ENCODE measurements at places on chromosomes 6 and 20. TPM values are rescaled to one million over a fixed set of nuclear protein-coding genes. Genes with fewer than 3 reads are reported as not detected.

Gene GPSM3
- 4.5 TPM for total RNA-seq

GRCh38 chr6:111588366-111588765 is 17.3 kb downstream of the TRAF3IP2 start:
- no peak for DNase-seq

Gene FAM83C
- not detected for total RNA-seq

Gene DLL1
- total RNA-seq: 35.9 TPM

GRCh38 chr6:20915626-20916025 is 381.4 kb downstream of the CDKAL1 start:
- DNase-seq: no peak

Gene CYB5R4
- total RNA-seq: 8.0 TPM

DNA sequence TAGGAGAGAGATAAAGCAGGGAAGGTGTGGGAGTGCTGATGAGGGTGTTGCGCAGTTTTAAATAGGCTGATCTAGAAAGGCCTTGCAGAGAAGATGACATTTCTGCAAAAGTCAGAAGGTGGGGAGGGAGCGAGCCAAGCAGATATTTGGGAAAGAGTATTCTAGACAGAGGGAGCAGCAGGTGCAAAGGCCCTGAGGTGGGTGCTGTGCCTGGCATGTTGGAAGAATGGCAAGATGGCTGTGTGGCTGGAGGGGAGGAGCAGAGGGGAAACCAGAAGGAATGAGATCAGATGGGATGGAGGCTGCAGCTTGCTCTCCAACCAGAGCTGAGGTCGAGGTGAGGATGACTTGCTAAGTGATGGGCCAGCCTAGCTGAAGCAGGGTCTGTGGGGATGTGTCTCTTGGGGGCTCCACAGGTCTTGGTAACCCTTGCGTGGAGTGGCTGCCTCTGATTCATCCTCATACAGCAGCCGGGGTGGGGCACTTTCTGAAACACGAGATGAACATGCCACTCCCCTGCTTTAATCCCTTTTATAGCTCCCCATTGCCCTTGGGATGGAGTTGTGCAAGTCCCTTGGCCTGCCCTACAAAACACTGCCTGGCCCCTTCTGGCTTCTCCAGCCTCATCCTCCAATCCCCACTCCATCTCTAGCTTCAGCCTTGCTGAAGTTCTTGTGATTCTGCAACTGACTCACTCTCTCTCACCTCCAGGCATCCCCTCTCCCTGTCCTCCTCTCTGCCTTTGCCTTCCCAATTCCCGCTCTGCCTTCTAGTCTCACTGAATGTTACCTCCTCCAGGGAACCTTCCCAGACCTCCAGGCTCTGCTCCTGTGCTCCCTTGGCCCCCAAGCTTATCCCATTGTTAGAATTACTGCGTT is 94.1 kb downstream of the CDH22 start:
- DNase-seq: no peak

- peak; percentile 74 for DNase-seq
Measured at GRCh38 chr6:6820641-6821238, 232.2 kb downstream of the LY86 start.

GRCh38 chr6:139338795-139339194 is 35.7 kb downstream of the CITED2 start:
- no peak for DNase-seq

- no peak for DNase-seq
Measured at GRCh38 chr6:16756660-16757255, 4.5 kb downstream of the ATXN1 start.

DNA sequence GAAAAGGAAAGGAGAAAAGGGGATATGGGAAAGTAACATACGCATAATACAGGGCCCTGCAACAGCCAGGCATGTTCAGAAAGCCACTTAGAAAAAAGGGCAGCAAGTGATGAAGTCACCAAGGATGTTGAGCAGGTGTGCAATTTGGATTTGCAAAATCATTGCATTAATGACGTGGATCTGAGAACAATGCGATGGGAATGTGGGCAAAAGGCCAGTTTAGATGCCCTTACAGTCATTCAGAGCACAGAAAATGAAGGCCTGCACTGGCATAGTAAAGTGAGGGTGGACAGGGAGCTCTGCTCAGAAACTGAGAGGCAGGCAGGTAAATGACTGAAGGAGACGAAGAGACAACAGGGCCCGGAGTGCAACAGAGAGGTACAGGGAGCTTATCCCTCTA is 123.7 kb upstream of the NHSL1 start:
- DNase-seq: no peak

DNA sequence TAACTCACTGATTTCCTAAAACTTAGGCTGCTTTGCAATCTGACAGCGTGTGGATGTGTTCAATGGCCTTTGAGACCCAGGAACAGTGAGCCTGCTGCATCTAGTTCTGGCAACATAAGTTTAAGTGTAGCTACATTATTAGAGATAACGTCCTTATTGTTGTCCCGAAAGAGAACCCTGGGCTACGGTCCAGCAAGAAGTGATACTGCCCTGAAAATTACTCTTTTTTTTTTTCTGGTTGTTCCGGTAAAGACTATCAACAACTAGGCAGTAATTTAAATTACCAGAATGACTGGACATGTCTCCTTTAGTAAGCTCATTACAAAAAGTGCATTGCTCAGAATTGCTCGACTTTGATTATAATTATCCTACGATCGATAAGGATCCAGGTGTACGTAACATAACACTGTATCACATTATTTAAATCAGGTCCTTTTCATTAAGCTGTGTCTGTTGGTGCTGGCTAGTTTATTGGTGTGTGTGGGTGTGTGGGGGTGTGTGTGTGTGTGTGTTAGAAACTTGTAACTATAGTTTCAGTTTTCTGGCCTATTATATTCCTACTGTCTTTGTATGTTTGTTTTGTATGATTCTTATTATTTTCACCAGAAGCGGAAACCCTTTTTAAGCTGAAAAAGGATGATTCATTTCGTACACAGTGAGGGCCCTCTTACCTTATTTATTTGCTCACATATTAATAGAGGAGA is 3.0 kb downstream of the TSHZ2 start:
- DNase-seq: no peak

Gene C6orf58
- not detected for total RNA-seq

DNA sequence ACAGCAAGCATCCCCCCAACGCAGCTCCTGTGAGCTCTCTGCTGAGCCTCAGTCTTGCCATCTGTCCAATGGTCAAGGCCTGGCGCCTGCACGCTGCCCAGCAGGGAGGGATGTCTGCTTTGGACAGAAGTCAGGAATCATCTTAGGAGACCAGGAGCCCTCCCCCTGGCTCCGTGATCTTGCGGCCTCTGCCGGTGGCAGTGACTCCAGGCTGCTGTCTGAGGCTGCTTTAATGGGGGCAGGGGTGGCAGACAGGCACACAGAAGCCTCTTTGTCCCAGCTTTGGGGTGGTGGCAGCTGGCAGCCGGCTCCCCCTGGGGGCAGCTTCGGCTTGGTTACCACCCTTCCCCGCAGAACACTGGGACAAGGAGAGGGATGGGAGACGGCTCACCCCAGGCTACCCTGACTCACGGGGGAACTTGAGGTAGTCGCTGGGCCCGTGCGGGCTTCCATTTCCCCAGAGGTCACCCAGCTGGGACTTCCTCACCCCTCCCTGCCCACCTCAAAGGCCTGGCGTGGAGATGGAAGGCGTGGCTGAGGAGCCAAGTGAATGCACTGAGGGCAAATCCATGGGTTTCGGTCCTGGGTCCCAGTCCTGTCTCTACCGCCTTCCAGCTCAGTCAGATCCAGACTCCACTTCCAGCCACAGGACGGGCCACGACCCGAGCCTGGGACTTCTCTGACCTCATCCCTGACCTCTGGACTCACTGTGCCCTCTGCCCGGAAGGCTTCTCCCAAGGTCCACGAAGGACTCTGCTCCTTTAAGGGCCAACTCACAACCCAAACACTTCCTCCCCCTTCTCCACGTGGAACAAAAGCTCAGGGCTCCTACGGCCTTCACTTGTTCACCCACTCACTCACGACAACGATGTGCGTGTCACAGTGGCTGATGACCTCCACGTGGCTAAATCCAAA is 14.8 kb downstream of the PEDS1 start:
- DNase-seq: no peak

GRCh38 chr20:34980543-34981233 is 25.0 kb downstream of the MYH7B start:
- DNase-seq: peak; percentile 32
